T-helper 2 cell treated with Interferon-gamma antibody and Interleukin-4, amounts not matched to agents 5 μg/mL and 100 μg/mL, for 36 hours (primary cell): ENCODE measurements at places on chromosomes 11 and 22.

GRCh38 chr11:62004473-62004872, 37.0 kb upstream of the FTH1 start:
- DNase-seq: no peak

DNA sequence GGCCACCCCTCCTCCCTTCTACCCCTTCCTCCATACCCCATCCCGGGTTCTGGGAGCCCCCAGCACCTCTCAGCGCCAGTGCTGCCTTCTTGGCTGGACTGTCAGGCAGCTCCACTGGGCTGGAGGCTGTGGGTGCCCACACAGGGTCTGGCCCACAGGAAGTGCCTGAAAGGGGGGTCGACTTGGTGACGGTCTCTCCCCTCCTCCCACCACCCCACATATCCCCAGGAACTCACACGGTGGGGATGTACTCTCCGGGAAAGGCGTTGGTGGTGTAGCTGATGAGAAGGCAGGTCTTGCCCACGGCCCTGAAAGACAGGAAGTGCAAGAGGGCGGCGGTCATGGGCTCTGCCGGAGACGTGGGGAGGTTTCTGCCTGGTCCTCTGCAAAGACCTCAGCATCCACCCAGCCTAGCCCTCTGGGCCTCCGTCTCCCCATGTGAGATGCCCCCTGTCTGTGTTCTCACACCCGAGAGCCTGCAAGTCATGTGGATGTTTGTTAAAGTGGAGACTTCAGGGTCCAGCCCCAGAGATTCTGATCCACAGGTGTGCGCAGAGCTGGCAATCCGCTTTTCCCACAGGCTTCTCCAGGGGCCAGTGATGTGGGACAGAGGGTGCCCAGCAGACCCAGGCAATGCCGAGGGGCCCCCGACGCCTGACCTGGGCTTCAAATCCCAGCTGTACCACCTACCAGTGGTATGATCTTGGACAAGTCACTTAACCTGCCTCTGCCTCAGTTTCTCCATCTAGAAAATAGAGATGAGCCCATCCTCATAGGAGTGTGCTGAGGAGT, 2.5 kb downstream of the RAC2 start:
- DNase-seq: peak; percentile 68

DNA sequence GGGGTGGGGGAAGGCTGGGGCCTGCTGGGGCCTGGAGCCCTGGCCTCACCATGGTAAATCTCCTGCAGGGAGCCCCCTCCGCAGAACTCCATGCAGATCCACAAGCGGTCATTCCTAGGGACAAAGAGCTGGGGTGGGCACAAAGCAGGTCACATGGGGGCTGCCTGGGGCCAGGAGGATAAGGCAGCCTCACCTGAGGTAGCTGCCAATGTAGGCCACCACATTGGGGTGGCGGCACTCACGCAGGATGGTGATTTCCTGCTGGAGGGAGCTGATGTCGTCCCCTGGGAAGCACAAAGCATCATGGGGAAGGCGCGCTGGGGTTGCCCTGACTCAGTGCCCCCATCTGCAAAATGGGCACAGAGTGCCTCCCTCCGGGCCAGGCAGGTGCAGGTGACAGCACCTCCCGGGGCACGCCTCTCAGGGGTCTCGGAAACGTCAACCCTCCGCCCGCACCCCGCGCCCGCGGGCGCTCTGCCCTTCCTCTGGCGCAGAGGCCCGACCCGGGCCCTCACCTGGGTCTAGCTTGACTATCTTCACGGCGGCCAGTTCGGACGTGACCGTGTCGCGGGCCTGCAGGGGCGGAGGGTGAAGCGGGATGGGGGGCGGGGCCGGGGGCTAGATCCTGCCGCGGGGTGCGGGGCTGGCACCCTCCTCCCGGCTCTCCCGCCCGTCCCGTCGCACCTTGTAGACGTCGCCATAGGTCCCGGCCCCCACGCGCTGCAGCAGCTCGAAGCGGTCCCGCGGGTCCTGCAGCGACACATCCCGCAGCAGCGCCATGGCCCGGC, 450 bp downstream of the MAP4K2 start:
- DNase-seq: peak; percentile 19

DNA sequence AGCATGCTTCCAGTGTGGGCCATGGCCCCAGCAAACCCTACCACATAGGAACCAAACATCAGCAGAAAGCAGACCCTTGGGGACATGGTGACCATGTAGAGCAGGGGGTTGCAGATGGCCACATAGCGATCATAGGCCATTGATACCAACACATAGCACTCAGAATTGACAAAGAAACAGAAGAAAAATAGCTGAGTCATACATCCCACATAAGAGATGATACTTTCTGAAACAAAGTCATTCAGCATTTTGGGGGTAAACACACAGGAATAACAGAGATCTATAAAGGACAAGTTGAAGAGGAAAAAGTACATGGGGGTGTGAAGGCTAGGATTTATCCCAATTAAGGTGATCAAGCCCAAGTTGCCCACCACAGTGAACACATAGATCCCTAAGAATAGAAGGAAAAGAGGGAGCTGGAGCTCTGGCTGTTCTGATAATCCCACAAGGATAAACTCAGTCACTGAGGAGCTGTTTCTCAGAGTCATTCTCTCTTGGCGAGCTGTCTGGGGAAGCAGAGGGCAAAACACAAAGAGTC, at the start of gene OR8B4:
TSS of gene OR8B4 (minus strand) at position 488 of the 538 bp plus-strand sequence. CDS start at position 488, 0 bp downstream.
- no peak for DNase-seq

DNA sequence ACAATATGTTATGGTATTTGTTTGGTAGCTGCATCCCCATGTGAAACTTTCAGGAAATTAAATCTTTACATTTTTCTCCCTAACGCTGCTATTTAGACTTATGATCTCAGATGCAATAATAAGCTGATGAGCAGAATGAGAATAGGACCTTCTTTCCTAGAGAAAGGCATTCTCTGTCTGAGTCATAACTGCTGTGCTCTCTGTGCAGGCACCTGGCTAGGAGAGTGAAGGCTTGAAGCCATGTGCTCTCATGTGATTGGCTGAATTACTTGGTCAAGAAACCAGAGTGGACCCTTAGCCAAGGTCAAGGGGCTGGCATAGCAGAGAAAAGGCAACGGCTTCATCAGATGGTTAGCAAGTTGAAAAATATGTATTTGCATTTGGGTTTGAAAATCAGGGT, 185.0 kb downstream of the ADAMTS15 start:
- DNase-seq: no peak

- DNase-seq: no peak
These were observed 13.7 kb upstream of the KIAA0930 start for GRCh38 chr22:45254388-45254787.

DNA sequence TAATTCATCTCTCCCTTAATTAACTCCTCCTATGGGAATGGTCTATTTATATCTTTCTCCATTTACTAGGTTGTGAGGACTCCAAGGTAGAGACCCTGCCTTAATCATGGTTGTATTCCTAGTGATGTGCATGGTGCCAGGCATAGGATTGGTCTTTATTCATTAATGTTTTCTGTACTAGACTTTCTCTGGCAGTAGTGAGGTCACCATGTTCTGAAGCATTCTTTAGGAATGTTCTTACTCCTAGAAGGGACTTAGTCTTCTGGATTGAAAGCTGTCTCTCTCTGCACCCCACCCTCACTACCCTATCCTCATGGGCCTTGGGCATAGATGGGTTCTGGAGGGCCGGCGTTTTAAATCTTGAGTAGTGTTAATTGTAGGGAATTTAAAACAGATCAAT, 10.6 kb upstream of the INSC start:
- DNase-seq: no peak

- DNase-seq: no peak
These were observed 7.1 kb downstream of the INPPL1 start for GRCh38 chr11:72231396-72232259.

GRCh38 chr11:106986261-106986660, 32.0 kb downstream of the GUCY1A2 start:
- no peak for DNase-seq

- no peak for DNase-seq
These were observed 26.3 kb downstream of the MAP6 start for GRCh38 chr11:75642402-75643113.

DNA sequence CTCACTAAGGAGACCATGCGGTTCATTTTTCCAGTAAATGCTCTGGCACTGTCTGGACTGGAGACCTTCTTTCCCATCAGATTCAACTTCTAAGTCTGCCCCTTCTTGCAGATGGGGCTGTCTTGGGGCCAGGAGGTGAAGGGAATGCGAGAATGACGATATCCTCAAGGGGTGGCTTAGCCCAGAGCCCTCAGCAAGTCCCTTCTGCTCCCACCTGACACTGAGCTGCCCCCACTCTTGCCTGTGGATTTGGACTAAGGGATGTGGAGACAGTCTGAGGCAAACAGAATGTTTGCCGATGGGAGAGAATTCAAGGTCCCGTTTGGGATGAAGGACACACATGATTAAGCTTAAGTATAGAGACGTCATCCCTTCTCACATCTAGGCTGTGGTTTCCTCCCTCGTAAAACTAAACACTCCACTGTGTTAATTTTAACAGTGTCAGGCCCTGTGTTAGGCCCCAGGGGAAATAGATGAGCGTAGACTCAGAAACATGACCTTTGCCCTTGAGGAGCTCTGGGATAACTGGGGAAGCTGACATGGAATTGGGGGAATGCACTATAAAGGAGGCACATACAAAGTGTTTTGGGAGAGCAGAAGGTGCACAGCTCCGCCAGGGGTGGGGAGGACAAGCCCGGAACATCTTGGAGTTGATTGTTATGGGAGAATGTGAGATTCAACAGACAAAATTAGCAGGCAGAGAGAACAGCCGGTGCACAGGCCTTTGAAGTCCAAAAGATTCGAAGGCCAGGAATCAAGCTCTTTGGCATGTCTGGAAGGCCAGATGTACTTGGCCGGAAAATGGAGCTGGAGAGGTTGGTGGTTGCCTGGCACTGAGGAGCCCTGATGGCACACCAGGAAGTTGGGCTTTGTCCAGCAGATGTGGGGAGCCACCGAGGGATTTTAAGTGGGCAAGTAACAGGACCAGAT, 71.6 kb downstream of the ST3GAL4 start:
- no peak for DNase-seq

DNA sequence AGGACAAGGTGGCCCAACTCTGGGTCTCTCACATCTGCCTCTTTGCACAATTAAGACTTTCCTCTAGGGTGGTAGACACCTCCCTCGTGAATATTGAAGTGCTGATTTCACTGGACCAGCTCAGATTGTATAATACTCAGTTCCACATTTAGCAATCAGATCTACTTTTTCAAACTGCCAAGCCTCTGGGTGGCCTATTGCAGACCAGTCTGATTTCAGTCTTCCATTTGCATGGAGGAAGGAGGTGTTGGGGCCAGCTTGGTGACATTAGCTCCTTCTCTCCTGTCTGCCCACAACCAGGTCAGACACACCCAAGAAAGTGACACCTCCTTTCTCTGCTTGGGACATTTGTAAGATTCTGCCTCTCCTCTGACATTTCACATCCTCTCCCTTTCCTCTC, 78.2 kb downstream of the PPFIBP2 start:
- no peak for DNase-seq

DNA sequence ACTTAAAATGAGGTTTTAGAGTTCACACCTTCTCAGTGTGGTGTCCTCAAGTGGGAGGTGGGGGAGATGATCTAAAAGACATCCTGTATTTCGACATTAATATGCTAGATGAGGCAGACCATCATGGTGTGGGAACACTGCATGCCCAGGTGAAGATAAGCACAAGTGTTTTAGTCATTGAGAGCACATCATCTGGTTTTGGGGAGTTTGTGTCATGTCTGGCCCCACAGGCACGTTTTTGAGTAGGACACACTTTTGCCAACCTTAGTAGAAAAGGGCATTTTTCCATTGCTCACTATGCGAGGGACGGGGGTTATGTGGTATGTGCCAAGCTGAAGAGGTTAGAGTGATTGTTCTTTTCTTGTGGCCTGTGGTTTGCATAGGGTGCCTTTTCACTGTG, 189.3 kb downstream of the DBX1 start:
- peak; percentile 16 for DNase-seq

DNA sequence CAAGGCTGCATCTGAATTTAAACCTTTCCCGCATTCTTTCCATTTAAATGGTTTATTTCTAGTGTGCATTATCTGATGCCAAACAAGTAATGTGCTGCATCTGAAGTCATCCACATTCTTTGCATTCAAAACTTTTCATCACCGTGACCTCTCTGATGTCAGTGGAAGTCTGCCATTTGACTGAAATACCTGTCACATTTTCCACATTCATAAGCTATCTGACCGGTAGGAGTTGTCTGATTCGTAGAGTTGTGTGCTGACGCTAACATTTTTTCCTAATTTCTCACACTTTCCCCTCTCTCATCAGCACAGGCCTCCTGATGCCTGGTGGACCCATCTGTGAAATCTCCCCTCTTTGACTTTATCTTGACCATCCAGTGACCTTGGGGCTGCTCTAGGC, 79.9 kb upstream of the BARX2 start:
- no peak for DNase-seq

GRCh38 chr11:109029927-109030326, 365.1 kb downstream of the DDX10 start:
- no peak for DNase-seq

DNA sequence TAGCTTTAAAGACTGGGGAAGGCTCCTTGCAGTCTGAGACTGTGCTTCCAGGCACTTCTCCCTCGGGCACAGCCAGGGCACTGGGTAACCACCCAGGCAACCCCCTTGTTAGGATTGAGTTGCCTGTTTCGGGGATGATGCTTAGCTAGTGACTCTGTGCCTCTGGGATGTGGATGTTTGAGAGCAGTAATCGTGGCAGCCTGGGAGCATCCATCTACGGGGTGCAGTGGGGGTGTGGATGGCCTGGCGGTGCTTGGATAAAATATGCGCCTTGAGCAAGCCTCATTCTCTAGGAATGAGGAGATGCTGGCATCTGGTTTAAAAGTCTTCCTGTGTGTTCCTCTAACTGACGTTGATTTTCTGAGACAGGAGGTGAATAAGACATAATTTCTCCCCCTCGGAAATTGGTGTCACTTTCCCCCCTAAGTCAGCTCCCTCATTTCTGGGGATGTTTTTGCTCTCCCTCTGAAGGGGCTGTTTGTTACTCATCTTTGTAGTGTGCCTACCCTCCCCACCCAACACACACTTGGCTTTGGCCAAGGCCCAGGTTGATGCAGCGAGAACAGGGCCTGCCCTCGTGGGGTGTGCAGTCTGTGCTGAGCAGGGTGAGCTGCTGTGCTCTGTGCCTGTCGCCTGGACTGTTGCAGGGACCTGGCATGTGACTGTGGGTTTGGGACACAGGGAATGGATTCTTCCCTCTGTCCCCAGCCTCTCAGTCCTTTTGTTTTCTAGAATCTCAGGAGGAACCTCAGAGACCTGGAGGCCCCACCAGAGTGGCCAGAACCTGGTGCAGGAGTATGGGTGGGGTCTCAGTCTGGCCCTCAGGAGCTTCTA, 2.0 kb downstream of the GNAZ start:
- DNase-seq: no peak

DNA sequence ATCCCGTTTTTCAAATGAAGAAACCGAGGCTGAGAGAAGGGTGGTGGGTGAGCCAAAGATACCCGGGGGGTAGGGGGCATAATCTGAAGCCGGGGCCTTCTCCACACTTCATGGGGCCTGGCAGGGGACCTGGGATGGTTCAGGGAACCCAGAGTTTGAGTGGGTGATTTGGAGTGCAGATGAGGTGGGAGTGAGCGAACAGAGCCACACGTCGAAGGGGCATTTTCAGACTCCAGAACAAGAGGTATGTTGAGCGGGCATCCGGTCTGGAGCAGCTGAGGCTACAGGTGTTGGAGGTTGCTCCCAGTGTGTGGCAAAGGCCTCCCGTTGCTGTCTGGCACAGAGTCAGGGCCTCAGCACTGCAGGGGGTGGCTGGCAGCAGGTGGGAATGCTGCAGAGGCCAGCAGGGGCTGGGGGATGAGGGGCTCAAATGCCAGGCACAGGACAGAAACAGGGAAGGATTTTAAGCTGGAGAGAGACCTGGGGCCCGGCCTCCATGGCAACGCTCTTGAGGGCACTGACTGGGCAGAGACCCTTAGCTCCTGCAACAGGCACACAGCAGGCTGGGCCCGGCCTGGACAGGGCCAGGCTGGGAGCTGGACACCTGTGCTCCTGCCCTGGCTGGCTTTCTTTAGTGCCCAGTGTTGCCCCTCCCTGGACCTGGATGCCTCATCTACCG, 46.2 kb downstream of the WNT11 start:
- DNase-seq: no peak
